Retinal pigment epithelial cell (primary cell): ENCODE measurements at places on chromosomes 2 and 18.

- DNase-seq: no peak
Observed at GRCh38 chr2:77418537-77418936, 103.6 kb downstream of the LRRTM4 start.

- DNase-seq: no peak
Observed at GRCh38 chr2:143422681-143423080, 293.5 kb downstream of the ARHGAP15 start.

DNA sequence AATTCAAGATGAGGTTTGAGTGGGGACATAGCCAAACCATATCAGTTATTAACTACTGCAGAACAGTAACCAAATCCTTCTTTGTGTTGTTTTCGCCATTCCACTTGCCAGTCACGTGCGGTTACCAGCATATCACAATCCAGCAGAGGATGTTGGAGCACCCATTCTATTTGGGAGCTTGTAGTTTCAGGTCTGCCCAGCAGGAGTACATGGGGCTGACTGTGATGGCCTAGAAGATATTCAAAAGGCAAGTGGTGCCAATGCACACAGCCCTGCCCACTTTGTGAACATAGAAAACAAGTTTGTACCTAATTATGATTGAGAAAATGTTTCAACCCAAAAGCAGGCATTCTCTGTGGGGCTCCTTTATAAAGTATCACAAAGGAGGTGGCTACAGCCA, 57.0 kb downstream of the ZNF519 start:
- DNase-seq: no peak

GRCh38 chr2:71602115-71602495, 148.7 kb downstream of the DYSF start:
- DNase-seq: no peak

DNA sequence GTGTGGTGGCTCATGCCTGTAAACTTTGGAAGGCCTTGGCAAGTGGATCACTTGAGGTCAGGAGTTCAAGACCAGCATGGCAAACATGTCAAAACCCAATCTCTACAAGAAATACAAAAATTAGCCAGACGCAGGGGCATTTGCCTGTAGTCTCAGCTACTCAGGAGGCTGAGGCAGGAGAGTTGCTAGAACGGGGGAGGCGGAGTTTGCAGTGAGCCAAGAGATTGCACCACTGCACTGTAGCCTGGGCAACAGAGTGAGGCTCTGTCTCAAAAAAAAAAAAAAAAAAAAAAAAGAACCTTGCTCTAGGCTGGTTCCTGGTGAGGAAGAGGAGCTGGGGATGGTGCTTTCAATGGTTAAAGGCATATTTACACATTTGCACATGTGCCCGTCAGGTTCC, 129.4 kb downstream of the LYPD6B start:
- DNase-seq: no peak

DNA sequence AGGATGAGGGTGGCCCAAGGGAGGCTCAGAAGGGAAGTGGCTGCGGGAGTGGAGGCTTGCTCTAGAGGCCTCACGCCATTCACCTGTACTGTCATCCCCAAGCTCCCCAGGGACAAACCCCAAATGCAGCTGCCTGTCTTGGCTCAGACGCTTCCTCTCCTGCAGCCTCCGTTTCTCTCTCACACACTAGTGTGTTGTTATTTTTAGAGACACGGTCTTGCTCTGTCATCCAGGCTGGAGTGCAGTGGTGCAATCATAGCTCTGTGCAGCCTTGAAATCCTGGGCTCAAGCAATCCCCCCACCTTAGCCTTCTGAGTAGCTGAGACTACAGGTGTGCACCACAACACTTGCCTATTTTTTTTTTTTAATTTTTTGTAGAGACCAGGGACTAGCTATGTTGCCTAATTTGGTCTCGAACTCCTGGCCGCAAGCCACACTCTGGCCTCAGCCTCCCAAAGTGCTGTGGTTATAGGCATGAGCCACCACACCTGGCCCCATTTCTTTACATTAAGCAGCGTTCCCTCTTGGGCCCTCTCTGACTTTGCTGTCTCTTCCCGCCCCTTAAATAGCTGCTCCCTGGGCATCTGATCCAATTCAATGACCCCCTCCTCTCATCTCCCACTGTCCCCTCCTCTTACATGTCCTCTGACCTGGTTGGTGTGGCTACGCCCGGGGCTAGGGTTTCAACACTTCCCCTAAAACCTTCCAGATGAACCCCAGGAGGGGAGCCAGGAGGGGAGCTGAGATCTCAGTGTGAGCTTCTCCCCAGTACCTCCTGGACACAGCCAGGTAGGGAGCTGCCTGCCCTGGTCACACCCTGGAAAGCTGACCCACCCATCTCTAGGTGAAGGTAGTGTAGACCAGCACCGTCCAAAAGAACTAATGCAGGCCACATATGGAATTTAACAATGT, 24.0 kb upstream of the LOXHD1 start:
- DNase-seq: no peak

DNA sequence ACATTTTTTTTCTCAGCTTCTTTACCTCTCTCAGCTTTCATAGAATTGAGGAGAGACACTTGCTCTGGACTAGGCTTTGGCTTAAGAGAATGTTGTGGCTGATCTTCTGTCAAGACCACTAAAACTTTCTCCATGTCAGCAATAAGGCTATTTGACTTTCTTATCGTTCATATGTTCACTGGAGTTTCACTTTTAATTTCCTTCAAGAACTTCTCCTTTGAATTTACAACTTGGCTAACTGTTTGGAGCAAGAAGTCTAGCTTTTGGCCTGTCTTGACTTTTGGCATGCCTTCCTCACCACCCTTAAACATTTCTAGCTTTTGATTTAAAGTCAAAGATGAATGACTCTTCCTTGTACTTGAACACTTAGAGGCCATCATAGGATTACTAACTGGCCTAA, 104.4 kb upstream of the SLC39A10 start:
- no peak for DNase-seq

DNA sequence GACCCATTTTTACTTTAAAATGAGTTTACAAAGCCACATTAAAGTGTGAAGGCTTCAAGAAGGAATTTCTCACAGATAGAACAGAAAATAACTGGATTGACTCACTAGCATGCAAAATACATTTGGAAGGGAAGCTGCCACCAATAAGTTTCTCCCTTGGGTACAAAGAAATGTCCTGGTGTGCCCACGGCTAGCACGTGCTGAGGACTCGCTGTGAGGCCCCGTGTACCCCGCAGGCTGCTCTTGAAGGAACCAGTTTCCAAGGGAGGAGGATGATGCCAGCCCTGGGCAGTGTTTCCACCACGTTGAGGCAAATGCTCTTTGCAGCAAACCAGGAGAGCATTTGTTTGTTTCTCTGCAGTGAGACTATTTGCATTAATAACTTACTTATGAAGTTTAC, 207.3 kb downstream of the SH3RF3 start:
- DNase-seq: no peak

DNA sequence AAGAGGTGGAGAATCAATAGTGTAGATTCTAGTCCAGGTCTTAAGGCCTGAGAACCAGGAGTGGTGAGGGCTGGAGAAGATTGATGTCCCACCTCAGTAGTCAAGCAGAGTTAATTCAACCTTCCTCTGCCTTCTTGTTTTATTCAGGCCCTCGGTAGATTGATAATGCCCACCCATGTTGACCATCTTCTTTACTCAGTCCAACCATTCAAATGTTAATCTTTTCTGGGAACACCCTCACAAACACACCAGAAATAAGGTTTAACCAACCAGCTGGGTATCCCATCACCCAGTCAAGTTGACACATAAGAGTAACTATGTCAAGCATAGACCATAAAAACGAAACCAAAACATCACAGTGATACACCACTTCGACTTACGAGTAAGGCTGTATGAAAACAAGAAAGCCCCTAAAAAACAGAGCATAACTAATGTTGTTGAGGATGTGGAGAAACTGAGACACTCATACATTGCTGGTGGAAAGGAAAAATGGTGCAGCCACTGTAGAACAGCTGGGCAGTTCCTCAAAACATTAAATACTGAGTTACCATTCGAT, 57.5 kb downstream of the SLC35F5 start:
- no peak for DNase-seq

DNA sequence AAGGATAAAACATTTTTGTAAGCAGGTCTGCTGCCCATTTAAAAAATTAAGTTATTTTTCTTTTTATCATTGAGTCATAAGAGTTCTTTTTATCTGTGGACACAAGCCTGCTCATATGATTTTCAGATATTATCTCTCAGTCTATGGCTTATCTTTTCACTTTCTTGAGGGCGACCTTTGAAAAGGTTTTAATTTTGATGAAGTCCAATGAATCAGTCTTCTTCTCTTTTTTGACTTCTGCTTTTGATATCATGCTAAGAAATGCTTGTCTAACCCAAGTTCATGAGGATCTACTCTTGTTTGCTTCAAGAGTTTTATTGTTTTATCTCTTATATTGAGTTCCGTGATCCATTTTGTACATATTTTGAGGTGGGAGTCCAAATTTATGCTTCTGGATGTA, 36.5 kb downstream of the PSMD14 start:
- DNase-seq: no peak

GRCh38 chr18:77015169-77015568, 117.4 kb downstream of the MBP start:
- no peak for DNase-seq

DNA sequence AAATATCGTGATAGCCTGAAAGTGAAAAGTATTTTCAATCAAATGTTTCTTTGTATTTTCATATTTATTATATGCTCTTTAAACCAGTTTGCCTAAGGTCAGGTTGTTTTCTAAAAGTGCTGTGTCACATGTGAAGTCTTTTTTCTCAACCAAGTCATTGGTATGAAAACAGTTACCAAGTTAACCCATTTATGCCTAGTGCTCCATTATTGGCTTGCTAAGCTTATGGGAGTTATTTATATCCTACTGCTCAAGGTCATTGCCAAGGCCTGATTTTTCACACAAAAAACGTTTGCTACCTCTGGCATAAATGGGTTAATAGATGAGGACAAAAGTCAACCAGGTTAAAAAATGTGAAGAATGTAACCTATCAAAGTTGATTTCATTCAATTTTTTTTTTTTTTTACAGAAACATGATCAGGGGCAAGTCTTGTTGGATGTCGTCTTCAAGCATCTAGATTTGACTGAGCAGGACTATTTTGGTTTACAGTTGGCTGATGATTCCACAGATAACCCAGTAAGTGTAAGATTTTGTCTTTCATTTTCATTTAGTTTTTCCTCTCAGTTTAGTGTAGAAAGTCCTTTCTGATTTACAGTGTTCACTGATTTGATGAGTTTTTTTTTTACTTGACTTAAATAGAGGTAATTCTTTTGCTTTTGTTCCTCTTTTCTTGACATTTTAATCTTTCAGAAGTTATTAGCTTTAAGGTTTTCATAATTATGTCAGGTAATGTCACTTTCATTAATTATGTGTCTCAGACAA, 102.6 kb downstream of the PTPN4 start:
- no peak for DNase-seq

- no peak for DNase-seq
Observed at GRCh38 chr2:217943446-217944321, 59.1 kb downstream of the TNS1 start.

DNA sequence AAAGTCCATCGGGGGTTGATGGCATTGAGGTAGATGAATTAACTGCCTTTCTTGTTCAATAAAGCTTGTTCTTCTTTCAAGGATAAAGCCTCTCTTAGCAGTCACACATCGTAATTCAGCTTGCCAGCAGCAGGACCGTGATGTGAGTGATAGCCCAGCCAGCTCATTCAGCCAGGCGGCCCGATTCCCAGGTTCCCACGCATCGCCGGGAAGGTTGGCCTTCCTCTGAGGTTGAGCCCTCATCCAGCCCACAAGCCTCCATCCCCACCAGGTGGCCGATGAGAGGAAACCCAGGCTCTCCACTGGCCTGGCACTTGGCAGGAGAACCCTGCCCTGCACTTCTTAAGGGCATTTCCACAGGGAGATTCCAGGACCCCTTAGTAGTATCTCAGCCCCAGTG, 4.7 kb downstream of the AGAP1 start:
- no peak for DNase-seq

DNA sequence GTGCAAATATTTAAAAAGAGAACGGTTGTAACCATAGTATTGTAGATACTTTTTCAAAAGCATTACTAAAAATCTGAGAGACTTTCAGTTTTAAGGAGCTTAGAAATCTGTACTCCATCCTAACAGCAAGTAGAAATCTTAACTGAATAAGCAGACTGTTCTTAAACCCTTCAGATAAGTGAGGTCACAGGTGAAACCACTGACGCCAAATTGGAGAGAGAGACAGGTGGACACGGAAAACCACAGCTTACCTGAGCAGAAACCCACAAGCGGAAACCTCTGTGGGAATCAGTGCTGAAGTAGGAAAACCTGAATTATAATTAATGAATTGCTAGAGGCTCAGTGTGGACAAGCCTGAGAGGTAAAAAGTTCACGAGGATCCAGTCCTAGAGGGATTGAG, 959.4 kb upstream of the CELF4 start:
- peak; percentile 26 for DNase-seq

- no peak for DNase-seq
Observed at GRCh38 chr2:238554468-238555315, 128.0 kb downstream of the ASB1 start.

- DNase-seq: no peak
Observed at GRCh38 chr2:198756166-198756565, 701.6 kb downstream of the SATB2 start.

DNA sequence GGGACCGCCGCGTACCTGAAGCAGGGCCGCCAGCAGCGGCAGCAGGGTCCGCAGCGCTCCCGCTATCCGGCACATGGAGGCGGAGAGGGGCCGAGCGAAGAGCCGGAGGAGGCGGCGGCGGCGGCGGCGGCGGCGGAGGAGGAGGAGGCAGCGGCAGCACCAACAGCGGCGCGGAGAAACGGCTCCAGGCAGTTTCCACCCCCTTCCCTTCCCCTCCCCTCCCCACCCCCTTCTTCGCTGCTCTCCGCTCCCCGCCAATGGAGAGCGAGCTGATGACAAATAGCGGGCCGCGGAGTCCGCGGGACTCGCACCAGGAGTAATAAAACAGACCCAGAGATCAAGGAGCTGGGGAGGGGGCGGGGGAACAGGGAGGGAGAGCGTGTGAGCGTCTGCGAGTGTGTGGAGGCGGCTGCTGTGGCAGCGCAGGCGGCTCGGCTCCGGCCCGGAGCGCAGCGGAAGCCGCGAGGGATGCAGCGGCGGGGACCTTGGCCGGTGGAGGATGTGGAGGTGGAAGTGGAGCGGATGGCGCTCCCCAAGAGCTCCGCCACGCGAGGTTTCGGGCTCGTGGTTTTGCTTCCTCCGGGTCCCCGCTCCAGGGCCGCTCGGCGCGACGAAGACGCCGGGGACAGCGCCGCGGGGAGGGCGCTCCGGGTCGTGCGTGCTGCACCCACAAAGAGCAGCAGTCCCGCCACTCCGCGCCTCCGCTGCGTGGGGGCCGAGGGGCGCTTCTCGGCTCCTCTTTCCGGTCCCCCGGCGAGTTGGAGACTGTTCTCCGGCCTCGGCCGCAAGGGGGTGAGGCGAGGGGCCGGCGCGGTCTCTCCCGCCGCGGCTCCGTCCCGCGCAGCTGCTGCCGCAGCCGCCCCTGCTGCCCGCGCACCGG, at the start of gene CDH2:
TSS of gene CDH2 (minus strand) at position 183 of the 880 bp plus-strand sequence. CDS start at position 75, 108 bp downstream.
- DNase-seq: peak; percentile 80

DNA sequence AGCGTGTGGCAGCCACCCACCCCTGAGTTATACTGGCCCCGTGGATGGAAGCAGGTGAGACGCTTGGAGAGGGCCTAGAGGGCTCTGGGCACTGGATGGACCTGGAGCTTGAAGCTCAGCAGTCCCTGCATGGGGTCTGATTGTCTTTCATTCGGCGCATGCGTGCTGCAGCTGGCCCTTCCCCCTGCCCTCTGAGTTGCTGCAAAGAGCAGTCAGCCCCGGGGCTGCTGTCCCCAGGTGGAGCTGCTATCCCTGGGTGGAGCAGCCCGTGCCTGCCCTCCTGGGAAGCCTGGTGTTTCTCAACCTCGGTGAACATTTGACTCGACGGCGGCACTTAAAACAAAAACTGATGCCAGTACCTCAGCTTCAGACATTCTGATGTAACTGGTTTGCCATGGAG, 29.6 kb downstream of the IGFBP5 start:
- DNase-seq: no peak
